Mammary epithelial cell (primary cell): ENCODE measurements at places on chromosomes 4 and X. TPM values are rescaled to one million over a fixed set of nuclear protein-coding genes. Genes with fewer than 3 reads are reported as not detected.

Gene C4orf46
- total RNA-seq = 6.3 and 9.2 TPM in 2 replicates

- peak; percentile 72 for DNase-seq
These were observed at the start of gene PLP2 for GRCh38 chrX:49171752-49172279. Gene PLP2, plus strand, starts transcription at chrX:49171898. Its CDS starts 103 bp downstream, at chrX:49172001.

- no peak for DNase-seq
These were observed 74.9 kb downstream of the NSG1 start for GRCh38 chr4:4461850-4462249.

DNA sequence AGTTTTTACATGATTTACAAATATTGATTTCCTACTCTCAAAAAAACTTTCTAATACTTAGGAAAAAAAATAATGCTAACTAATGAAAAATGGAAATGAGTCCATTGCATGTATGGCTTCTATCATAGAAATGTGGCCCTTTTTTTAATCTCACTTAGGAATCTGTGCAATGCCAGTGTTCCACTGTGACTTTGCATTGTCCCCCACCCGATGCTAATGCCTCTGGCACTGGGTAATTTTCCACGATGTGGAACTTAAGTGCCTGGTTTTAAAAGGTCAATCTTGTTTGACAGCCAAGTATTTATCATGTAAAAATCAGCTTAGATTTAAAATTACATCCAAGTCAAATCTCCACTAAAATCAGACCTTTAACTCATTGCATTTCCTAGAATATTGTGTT lies 53.1 kb downstream of the SPATA4 start:
- no peak for DNase-seq

DNA sequence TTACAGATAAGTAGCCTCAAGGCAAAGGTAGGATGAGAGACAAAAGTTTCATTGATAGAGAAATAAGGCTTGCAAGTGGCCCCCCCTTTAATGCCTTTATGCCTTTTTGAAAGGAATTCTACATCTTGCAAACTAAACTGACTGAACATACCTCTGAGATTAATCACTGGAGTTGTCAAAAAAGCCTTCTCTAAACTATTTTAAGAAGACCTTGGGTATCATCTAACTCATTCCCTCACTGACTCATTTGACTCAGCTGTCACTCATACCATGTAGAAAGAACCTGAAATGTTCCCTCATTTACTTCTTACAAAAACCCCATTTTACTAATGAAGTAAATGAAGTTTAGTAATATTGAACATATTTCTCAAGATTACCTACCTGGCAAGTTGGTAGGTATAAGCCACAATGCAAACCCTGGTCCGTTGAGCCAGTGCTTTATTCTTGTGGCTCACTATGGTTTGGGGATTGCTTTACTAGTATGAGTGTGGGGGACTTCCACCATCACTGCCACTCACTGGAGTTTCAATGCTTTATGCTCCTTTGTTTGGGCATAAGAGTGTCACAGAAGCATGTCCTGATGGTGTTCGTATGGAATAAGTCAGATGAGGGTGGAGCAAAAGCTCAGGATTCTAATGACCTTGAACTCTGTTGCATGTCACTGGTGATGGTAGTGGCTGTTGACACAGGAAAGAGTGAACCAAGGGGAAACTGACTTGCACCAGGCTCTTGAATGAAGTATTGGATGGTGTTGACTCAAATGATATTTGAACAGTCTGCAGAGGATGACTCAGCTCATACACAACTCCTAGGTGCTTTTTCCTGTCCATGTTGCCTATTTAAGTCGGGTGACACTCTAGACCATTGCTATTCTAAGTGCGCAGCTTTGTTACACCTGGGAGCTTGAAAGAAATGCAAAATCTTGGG lies 305.5 kb upstream of the EMCN start:
- DNase-seq = peak; percentile 68

- peak; percentile 95 for DNase-seq
These were observed 26.2 kb downstream of the ATXN3L start for GRCh38 chrX:13293700-13294099.

GRCh38 chrX:5084279-5084678 lies 1144.4 kb downstream of the NLGN4X start:
- no peak for DNase-seq
